ENCODE measurements at places on chromosomes 5 and 9. TPM values are rescaled to one million over a fixed set of nuclear protein-coding genes. Genes with fewer than 3 reads are reported as not detected.

- ATAC-seq, result no peak
These were observed 20.5 kb upstream of the OR2K2 start for GRCh38 chr9:111350556-111350955.

GRCh38 chr5:170634256-170634990 is 130.6 kb downstream of the KCNIP1 start:
- peak; percentile 44 for ATAC-seq

DNA sequence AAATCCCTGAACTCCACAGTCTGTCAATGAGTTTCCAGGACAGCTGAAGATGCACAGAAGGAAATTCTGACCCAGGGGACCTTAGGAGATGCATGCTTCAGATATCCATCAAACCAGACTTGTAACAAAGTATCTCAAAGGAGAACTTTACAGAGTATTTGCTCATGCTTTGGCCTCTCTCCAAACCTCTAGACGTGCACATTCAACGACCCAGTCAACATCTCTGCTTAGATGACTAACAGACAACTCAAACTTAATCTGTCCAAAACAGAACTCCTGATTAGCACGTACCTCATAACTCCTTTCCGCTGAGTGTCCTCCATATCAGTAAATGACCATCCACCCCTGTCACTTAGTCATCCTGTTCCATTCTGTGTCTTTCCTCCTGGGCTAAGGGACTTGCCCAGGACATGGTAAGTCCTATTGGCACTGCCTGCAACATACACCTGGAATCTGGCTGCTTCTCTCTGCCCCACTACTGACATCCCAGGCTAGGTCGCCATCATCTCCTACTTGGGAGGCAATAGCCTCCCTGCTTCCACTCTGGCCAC is 107.4 kb downstream of the LMNB1 start:
- no peak for ATAC-seq

DNA sequence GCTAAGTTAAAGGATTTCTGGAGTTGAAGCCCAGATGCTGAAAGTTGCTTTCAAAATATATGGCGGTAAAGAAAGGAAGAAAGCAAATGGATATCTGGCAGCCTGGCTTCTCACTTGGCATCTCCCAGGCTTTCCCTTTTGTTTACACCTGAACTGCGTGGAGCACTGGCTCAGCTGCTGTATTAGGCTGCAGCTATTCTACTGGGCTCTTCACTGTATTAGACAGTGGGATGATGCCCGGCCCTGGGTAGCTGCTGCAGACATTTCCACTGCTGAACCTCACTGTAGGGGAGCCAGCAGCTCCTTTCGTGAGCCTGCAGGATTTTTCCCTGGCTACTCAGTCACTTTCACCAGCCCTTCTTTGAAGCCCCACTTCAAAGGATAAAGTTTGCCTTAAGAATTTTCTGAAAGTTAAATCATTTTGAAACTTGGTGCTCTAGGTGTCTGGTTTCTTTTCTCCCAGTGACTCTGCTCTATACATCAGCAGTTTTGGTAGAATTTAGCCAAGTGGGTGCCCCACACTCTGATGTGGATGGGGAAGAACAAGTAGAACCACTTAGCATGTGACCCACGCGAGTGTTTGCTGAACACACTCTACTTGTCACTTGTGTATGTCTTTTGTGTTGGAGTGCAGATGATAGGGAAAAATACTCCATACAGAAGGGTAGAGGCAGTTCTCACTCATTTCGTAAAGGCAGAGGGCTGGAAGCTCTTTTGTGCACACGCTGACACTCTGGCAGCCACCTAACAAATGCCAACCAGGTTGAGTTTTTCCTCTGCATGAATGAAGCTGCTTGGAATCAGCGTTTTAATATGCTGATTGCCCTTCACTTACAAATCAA is 49.9 kb downstream of the C9orf152 start:
- no peak for ATAC-seq

GRCh38 chr9:16425562-16426231 is 444.8 kb downstream of the BNC2 start:
- ATAC-seq, result no peak

DNA sequence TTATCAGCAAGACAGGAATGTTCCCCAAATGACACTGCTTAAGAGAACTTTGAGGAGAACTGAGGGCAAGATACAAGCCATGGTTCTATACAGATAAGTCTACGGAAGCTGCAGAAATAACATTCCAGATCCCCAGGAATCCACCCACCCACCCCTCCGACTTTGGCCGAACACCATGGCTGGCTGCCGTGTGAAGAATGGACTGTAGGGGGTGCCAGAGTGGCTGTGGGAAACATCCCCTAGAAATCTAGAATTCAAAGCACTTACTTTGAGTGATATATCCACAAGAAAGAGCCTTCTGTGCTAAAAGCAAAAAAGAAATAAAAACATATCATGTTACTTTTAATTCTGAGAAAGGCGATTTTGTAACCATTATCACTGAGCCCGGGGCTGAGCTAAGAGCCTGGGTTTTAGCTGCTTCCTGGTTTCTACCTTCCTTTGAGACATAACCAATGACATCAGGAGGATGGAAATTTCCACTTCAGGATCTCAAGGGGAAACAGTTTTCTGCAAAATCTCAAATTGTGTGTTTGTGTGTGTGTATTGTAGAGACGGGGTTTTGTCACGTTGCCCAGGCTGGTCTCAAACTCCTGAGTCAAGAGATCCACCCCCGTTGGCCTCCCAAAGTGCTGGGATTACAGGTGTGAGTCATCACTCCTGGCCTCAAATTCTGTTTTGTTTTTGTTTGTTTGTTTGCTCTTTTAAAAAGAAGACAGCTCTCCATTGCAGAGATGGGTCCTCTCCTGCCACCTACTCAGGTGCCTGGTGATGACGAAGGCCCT is 36.4 kb downstream of the GGTA1 start:
- ATAC-seq, result peak; percentile 39

PCDHA12 gene
- not detected for total RNA-seq

MAP3K1 gene
- total RNA-seq, result 15.5 TPM

CDKN2B-AS1 gene
- 1.0 TPM for total RNA-seq

GRK6 gene
- 26.6 TPM for total RNA-seq

PTGS1 gene
- 29.9 TPM for total RNA-seq

FCN1 gene
- 0.12 TPM for total RNA-seq

DND1 gene
- 0.44 TPM for total RNA-seq

GZMA gene
- total RNA-seq, result 0.36 TPM

Data from esophagus mucosa (tissue), 1 donor.